ENCODE measurements at places on chromosomes 7 and 10.

- no peak for DNase-seq
These were observed 278.6 kb downstream of the ARHGAP12 start for GRCh38 chr10:31650010-31650409.

GRCh38 chr7:155360495-155361345, 63.0 kb downstream of the INSIG1 start:
- DNase-seq = no peak

DNA sequence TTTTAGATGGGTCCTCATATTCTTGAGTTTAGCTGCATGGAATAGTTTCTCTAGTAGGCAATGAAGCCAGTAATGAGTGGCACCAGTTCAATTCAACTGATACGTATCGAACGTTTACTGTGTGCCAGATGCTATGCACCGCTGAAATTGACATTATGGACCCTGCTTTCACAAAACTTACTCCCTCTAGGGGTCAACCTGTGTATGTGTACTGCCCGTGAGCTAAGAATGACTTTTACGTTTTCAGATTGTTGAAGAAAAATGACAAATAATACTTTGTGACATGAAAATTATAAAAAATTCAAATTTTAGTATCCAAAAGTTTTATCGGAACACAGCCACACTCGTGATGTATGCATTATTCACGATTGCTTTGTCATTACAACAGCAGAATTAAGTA, 95.5 kb downstream of the ZMYND11 start:
- no peak for DNase-seq

GRCh38 chr7:77217474-77218185, 18.0 kb upstream of the FGL2 start:
- no peak for DNase-seq
